Progenitor cell of endocrine pancreas (in vitro differentiated cells): ENCODE measurements at places on chromosomes 6 and 20.
A peak's percentile ranks its signal among the peaks of the same experiment; 100 is the strongest.

DNA sequence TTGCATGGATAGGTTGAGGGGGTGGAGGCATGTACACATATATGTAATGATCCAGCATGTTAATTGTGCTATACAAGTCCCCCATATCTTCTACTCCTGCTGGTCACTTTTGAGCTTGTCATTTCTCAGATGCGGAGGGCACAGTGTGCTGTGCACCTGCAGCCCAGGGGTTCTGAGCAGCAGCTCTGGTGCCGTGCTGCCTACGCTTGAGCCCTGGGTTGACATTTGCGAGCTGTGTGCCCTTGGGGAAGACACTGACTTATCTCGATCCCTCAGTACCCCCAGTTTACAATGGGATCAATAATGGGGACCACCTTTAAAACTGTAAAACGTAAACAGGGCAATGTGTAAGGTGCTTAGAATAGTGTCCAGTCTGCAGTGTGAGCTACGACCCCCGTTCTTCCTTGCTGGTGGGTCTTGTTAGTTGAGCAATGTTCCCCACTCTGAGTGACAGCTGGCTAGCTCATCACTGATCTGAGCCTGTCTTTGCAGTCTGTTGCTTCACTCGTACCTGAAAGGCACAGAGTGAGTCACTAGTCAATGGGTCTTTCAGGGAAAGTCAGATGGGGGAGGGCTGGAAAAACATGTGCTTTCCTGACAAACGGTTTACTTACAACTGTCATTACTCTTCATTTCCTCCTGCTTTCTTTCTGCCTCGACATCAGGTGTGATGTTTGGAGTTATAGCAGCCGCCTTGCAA is 91.7 kb downstream of the SLC2A10 start:
- no peak overlapping the region for H3K4me3 ChIP-seq
- no peak overlapping the region for H3K27ac ChIP-seq
- DNase-seq: no peak
- no peaks in the 10 kb centered on the region for H3K36me3 ChIP-seq

- H3K27ac ChIP-seq: no peak overlapping the region
- H3K4me1 ChIP-seq: no peaks in the 10 kb centered on the region
- DNase-seq: no peak
- H3K4me3 ChIP-seq: no peak overlapping the region
- H3K27me3 ChIP-seq: peaks cover 97% of the 10 kb centered on the region
- no peaks in the 10 kb centered on the region for H3K36me3 ChIP-seq
These were observed 11.3 kb downstream of the TFAP2B start for GRCh38 chr6:50829898-50830444.

DNA sequence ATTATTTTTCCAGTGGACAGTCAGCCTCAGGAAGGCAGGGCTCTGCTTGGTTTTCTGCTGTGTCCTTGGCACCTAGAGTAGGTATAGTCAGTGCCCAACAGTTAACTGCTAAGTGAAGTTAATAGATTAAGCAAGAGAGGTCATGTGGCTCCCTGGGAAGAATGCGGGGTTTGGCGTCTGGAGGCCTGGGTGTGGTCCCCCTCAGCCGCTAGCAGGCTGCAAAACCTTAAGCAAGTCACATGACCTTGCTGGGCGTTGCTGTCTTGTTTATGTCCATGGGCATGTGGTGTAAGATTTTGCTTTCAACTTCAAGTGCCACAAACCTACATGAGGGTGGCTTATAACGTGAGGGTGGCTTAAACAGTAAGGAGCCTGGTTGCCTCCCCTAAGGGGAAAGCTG is 75.5 kb upstream of the SCP2D1 start:
- DNase-seq: no peak
- no peak overlapping the region for H3K27ac ChIP-seq
- no peak overlapping the region for H3K4me3 ChIP-seq
- no peaks in the 10 kb centered on the region for H3K36me3 ChIP-seq

DNA sequence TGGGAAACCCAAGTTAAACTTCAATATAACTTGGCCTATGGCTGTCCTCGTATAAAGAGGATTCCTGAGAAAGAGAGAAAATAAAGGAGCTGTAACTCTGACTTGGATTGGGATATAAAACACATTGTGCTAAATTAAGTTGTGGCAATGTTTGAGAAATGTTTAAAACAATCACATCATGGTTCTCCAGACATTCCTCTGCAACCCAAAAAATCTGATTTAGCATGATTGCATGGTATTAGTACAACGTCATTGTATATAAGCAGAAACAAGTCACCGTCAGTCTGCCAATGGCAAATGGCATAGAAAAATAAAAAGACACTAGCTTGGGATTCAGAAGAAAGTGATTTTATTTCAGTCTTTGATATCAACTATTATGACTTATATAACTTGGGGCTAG is 140.2 kb upstream of the FAM83B start:
- no peak for DNase-seq
- no peaks in the 10 kb centered on the region for H3K36me3 ChIP-seq
- peaks cover 20% of the 10 kb centered on the region for H3K4me1 ChIP-seq
- no peak overlapping the region for H3K4me3 ChIP-seq
- no peak overlapping the region for H3K27ac ChIP-seq

GRCh38 chr6:37109714-37110499 is 60.0 kb upstream of the PIM1 start:
- peaks cover 2% of the 10 kb centered on the region for H3K36me3 ChIP-seq
- peak overlapping the region; percentile 25 for H3K4me3 ChIP-seq
- peaks cover 14% of the 10 kb centered on the region for H3K4me1 ChIP-seq
- H3K27ac ChIP-seq: peak overlapping the region; percentile 82
- no peaks in the 10 kb centered on the region for H3K27me3 ChIP-seq
- no peak for DNase-seq
